Naive thymus-derived CD4-positive, alpha-beta T cell (primary cell): ENCODE measurements at places on chromosomes 11 and 22. TPM values are rescaled to one million over a fixed set of nuclear protein-coding genes. Genes with fewer than 3 reads are reported as not detected.

GRCh38 chr22:49079743-49080500 is 747.8 kb downstream of the BRD1 start:
- no peak for DNase-seq

DNA sequence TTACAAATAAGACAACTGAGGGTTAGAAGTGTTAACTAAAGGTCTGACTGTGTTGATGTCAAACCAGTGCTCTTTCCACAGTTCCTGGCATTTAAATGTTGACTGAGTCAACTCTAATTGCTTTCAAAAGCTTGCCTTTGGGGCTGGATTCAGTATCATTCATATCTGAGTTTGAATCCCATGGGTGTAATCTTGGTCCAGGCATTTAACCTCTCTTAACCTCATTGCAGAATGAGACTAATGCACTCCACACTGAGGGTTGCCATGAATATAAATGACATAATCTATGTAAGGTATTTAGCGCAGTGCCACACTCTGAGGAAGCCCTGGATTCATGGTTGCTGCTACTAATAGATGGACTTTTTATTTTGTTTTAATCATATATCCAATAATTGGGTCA is 274.3 kb downstream of the DDX10 start:
- no peak for DNase-seq

GRCh38 chr22:48908547-48908946 is 919.1 kb downstream of the BRD1 start:
- DNase-seq = no peak

- no peak for DNase-seq
Measured at GRCh38 chr11:62535802-62536201, 10.8 kb downstream of the AHNAK start.

DNA sequence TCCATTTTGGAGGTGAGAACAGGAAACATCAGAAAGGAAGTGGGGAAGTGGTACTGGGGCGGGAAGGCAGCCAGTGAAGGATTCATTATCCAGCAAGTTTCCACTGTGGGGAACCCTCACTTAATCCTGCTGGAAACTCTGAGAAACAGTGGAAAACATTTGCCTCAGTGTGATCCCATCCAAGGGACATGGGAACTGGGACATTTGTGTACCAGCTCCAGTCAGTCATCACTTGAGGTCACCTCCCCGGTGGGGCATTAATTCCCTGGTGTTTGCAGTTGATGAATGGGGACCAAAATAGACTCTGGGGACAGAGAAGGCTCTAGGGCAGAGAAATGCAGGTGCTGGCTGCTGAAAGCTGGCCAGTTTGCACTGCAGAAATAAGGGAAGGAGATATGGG is 599.9 kb downstream of the BUD13 start:
- DNase-seq = no peak

- DNase-seq = no peak
Measured at GRCh38 chr22:17107547-17107810, 13.7 kb downstream of the TMEM121B start.

Gene ACR
- not detected for total RNA-seq

Gene KLHL35
- 1.4 TPM for total RNA-seq
